ENCODE measurements at places on chromosomes 7 and 10.
A peak's percentile ranks its signal among the peaks of the same experiment; 100 is the strongest.

- DNase-seq, result no peak
Observed at GRCh38 chr10:72264536-72264935, 9.2 kb upstream of the DDIT4 start.

DNA sequence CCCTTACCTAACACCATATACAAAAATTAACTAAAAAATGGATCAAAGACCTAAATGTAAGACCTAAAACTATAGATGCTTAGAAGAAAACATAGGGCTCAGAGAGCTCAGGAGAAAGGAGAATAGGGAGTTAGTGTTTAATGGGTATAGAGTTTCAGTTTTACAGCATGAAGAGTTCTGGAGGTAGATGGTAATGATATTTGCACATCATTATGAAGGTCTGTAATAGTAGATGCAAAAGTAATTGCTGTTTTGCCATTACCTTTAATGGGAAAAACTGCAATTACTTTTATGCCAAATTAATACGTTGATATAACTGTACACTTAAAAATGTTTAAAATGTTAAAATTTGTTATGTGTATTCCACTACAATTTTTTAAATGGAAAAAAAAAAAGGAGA lies 39.2 kb upstream of the NANOS1 start:
- no peak for DNase-seq

DNA sequence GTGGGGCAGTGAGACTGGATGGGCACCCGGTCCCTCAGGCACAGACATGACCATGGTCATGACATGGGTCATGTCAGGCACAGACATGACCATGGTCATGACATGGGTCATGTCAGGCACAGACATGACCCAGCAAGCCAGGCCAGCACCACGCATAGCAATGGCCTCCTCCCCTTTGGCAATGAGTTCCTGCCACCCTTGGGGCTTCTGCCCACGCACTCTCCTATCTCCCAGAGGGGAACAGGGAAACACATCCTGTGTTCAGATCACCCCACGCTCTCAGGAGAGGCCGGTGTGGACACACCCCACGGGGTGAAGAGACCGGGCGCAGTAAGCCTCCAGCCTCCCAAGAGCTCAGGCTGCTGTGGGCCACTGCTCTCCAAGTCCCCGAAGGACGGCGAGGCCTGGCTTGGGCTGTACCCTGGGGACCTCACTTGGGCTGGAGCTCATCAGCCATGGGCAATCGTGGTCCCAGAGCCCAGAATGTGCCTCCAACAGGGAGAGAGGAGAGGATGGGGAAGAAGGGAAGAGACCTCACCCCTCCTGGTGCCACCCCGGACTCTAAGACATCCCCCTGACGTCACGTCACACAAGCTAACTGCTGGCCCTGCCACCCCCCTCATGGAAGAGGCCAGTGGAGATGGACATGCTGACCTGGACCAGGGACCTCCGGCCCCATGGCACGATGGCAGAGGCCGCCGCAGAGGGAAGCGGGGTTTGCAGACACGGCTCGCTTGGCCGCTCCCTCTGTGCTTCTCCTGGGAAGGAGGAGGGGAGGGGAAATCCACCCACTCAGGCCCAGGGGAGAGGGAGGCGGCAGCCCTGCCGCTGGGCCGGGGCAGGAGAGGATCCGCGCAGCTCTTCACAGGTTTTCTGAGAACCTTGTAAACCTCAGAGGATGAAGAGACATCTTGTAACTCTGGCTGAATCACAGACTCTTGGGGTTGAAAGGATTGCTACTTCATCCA lies 269.6 kb downstream of the ELFN1 start:
- DNase-seq, result no peak

GRCh38 chr10:127532193-127532592 lies 16.9 kb upstream of the NPS start:
- no peak for DNase-seq

GRCh38 chr7:27685209-27685608 lies 22.5 kb upstream of the HIBADH start:
- no peak for DNase-seq

- no peak for DNase-seq
Observed at GRCh38 chr10:77160679-77161078, 476.9 kb downstream of the KCNMA1 start.

DNA sequence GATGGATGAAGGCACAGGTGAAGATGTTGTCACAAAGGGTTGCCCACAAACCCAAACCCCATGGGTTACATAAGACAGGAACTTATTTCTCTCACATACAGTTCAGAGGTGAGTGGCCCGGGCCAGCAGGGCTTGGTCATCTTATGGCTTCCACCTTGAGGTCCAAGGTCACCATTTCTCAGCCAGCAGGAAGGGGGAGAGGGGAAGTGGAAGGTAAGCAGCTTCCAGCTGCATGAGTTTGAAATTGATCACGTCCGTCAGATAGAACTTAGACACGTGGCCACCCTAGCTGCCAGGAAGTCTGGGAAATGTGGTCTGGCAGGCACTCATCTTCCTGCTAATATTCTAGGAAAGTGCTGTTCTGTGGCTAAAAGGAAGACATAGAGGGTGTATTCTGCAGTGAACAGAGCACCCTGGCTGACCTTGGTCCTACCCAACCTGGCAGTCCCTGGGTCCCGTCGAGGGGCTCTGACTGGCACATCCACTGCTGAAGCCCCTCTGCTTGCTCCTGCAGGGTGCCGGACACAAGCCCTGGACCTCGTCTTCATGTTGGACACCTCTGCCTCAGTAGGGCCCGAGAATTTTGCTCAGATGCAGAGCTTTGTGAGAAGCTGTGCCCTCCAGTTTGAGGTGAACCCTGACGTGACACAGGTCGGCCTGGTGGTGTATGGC lies 49.5 kb downstream of the VWA2 start:
- no peak for DNase-seq

- DNase-seq, result no peak
Observed at GRCh38 chr7:103127006-103127405, 21.9 kb downstream of the NAPEPLD start.

DNA sequence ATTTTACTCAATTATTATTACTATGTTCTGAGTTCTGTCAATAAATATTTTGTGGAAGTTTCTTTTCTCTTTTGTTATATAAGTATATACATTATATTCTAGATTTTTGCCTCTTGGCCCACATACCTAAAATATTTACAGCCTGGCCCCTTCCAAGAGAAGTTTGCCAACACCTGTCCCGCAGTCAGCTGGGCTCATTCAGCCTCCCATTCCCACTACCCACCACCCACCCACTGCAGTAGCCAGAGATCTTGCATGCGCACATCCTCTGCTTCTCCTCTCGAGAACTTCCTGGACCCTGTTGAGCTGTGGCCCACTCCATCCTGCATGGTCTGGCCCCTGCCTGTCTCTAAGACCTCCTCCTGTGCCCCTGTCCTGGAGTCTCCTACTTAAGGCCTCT lies 33.6 kb downstream of the WIPF3 start:
- no peak for DNase-seq

DNA sequence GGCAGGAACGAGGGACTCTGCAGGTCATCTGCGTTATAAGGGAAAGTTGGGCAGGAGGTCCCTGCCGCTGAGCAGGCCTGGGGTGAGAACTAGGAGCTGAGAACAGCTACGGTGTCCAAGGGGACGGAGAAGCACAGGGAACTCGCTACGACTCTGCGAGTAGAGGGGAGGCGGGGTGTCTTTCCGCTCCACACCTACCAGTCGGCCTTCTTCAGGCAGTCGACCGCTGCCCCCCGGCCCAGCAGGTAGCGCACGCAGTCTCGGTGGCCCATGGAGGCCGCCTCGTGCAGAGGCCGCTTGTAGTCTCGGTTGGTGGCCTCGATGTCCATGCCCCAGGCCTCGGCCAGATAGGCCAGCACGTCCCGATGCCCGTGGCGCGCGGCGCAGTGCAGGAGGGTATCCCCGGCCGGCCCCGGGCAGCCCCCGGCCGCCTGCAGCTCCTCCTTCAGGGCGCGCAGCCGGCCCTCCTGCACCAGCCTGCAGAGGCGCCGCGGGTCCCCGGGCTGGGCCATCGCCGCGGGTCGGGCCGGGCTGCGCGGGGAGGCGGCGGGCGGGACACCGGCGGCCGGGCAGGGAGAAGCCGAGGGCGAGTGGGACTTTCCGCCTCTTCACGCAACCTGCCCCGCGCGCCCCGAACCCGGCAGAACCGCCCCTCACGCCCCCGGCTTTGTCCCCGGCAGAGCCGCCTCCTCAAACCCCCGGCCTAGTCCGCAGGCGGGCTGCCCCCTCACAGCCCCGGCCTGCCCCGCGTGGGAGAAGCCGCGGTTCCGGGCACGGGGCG lies 660 bp downstream of the ANKRD16 start:
- DNase-seq, result peak; percentile 10

DNA sequence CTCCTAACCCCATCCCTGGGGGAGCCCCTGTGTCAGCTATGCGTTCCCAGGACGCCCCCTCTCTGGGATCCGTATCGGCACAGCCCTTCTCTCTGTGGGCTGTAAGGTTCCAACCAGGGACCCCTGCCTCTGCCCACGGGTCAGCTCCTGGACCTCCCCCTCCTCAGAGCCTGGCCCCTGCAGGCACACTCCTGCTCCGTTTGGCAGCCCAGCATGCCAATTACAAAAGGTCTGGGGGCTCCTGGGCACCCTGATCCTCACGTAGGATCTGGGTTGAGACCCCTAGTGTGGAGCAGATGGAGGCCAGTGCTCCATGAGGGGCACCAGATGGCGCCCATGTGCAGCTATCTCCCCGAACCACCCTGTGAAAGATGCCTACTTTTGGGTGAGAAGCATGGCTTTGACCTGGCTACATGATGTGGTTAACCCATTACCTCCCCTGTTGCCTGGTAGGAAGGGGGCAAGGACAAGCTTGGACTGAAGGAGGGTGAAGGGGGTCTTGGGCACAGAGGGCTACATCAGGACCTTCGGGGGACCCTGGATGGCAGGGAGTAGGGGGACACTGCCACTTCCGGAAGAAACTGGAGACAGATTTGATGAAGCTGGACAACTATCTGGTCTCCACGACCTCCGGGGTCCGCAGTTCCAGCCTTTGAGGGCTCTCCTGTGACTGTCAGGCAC lies 9.0 kb downstream of the TACR2 start:
- DNase-seq, result no peak

GRCh38 chr7:27095050-27095896 lies 527 bp downstream of the HOXA1 start:
- DNase-seq, result no peak

DNA sequence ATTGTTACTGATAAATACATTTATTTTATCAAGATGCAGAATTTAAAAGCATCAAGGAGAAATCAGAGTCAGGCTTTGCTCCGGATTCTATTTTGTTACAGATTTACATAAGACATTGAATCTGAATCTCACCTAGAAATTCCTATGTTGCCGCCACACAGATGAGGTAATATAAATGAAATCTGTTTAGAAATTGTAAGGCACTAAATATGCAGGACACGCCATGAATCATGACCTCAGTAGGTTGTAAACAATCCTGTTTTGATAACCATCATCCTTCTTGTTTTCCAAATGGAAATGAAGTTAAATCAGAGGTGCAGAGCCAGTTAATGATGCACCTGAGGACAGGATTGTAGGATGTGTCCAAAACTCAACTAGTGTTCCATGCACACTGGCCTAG lies 778.0 kb downstream of the MAGI2 start:
- DNase-seq, result no peak

DNA sequence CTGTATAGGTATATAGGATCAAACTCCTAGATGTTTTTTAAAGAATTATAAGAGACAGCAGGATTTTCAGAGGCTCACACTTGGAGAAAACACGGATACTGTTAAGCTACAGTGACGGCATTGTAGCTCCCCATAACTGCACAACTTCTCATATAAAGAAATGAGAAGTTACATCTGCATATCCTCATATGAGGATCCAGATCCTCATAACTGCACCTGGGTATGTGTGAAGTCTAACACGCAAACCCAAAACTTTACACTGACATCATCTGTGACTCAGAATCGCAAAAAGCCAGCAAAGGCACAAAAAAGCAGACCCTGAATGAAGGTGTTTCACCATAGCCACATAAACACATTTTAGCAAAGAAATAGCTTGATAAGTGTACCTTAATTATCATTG lies 34.1 kb downstream of the NEBL start:
- no peak for DNase-seq

- DNase-seq, result no peak
Observed at GRCh38 chr7:1025743-1026581, 18.4 kb upstream of the GPR146 start.

DNA sequence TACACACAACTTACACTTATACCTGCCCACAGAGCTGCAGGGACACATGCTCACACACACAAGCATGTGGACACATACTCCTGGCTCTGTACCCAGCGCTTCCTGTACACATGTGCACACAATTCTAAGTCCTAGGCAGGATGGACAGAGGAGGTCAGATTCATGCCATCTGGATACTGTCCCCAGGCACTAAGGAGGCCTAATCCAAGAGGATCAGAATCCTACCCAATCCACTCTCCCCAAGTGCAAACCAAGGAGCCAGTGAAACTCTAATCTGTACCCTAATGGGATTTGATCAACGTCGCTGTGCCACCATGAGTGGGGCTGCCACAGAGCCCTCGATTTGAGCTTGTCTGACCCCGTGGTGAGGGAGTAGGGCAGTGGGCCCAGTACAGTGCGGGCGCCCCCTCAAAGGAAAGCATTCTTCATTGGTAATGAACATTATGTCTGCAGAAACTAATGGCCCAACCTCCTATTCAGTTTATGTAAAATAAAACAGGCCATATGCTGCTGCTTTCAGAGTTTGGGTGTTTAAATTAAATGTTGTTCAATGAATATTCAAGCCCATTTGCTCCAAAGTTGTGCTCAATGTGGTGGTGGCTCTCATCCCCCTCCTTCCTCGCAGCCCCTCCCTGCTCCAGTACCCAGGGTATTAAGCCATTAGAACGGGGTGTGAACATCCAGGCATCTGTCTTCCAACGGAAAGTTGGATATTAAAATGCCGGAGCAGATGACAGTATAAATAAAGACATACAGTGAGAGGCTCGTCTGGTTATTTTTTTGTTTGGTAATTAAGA lies 26.4 kb downstream of the RPS24 start:
- DNase-seq, result no peak

- no peak for DNase-seq
Observed at GRCh38 chr10:100912013-100912604, 654 bp upstream of the SLF2 start.

DNA sequence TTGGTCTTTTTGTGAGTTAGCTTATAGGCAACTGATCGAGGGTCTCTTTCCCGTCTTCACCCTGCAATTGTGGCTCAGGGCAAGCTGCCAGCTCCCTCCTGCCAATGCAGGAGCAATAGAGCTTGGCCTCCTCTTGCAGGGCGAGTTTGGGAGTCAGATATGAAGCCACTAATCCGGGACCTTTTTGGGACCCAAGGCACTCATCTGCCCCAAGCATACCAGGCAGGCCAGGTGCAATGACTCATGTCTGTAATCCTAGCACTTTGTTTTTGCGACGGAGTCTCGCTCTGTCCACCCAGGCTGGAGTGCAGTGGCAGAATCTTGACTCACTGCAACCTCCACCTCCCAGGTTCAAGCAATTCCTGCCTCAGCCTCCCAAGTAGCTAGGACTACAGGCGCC lies 21.1 kb downstream of the LIMK1 start:
- DNase-seq, result no peak

DNA sequence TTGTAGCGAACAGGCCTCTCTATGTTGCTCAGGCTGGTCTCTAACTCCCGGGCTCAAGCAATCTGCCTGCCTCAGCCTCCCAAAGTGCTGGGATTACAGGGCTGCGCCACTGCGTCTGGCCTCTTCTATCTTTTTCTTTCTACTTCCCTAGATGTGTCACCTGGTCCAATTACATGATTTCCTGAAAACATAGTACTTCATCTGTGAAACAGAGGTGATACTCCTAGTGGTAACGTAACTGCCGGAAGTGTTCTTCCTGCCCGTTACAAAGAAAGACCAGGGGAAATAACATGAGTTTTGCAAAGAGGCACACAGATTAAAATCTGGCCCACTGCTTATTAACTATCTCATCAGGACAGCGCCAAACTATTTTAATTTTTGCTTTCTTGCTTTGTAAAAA lies 18.4 kb upstream of the HGF start:
- no peak for DNase-seq

- peak; percentile 60 for DNase-seq
Observed at GRCh38 chr10:17023386-17024298, 106.0 kb downstream of the CUBN start.
